ENCODE measurements at places on chromosomes 7 and 10.

DNA sequence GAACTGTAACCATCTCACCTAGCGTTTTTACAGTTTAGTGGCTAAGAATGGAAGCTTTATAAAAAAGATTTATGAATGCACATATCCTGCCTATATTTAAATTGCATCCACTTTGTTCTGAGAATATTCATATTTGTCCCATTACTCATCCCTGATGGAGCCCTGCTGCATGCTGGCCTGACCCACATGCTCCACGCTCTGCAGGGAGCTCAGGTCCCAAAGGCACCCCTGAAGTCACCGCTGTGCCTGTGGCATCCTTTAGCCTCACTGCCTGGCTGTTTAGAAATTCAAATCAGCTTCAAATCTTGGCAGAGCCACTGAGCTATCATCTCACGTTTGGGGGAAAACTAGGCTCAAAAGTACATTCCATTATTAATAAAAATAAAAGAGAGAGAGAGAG, 24.4 kb downstream of the C10orf90 start:
- DNase-seq, result no peak

- DNase-seq, result no peak
Observed at GRCh38 chr7:134992626-134993179, 6.4 kb downstream of the AGBL3 start.

GRCh38 chr10:103507235-103508191, 14.0 kb downstream of the NEURL1 start:
- no peak for DNase-seq

DNA sequence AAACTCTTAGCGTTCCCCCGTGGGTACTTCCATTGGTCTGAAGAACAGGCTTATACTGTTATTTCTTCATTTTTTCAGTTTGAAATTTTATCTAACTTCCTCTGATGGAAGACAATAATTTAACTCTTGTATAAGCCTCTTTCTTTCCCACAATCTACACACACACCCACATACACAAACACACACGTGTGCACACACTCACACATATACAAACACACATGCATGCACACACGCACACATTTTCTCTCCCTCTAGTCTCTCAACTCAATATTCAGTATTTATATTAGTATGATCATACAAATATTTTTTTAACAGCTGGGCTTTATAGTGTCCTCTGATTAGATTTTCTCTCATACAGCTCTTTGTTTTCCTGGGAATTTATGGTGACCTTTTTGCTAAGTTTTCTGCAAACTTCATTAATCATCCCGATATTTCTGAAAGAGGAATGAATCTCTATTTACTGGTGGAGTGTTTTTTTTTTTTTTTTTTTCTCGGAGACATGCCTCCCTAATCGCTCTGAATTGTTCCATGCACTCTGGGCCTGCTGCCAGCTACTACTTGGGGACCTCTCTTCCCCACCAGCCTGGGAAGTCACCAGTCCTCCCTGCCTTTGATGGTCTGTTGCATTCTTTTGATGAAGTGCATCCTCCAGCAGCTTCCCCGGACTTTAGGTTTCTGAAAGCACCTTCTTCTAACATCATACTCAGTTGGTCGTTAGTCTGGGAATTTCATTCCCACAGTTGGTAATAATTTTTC, 75.5 kb downstream of the ZNF777 start:
- no peak for DNase-seq

DNA sequence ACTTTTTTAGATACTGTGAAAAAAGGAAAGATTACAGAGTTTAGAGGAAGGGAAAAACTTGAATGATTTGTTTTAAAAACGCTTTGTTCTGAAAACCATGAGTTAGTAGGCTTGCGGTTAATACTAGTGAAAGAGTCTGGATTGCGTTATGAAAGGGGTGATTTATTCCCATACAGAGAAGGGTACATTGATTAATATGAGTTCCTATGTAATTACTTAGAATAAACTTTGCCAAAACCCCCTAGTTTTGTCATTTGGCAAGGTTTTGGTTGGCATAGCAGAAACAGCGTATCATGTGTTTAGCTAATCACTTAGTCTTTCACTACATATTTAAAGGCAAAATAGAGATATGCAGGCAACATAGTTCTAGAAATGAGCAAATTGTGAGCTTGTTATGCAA, 91.2 kb upstream of the POT1 start:
- DNase-seq, result no peak

- DNase-seq, result no peak
Observed at GRCh38 chr7:139769761-139770160, 8.0 kb downstream of the HIPK2 start.

GRCh38 chr10:115975506-115975905, 297.5 kb downstream of the GFRA1 start:
- DNase-seq, result no peak

DNA sequence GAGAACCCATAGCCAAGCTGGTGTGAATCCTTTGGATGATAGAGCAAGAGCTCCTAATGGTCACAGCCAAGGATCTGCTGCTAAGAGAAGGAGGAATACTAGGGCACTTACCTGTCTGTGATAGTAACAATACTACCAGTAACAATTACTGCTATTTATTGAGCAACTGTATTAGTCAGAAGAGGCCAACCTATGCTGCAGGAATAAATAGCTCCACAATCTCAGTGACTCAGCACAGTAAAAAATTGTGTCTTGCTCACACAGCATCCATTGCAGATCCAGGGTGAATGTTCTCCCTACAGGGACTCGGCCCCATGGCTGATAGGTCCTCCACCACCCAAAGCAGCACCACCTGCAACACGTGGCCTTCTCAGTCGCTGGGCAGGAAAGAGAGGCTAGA, 257.6 kb upstream of the ZMIZ1 start:
- no peak for DNase-seq

DNA sequence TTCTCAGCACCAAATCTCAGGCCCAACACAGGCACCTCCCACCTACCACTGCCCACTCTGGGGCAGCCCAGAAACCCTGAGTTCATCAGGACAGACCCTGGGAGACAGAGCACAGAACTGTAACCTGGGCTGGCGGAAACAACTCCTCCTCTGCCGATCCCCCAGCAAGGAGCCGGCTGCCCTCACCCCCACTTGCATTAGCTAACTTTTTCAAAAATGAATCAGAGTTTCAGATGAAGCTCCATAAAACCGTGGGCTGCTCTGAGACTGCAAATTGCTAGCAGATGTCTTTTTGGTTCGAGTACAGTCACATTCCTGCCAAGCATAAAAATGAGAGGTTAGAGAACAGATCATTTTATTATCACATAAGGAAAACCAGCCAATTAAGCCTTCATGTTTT, 93.4 kb upstream of the PARD3 start:
- DNase-seq, result no peak

DNA sequence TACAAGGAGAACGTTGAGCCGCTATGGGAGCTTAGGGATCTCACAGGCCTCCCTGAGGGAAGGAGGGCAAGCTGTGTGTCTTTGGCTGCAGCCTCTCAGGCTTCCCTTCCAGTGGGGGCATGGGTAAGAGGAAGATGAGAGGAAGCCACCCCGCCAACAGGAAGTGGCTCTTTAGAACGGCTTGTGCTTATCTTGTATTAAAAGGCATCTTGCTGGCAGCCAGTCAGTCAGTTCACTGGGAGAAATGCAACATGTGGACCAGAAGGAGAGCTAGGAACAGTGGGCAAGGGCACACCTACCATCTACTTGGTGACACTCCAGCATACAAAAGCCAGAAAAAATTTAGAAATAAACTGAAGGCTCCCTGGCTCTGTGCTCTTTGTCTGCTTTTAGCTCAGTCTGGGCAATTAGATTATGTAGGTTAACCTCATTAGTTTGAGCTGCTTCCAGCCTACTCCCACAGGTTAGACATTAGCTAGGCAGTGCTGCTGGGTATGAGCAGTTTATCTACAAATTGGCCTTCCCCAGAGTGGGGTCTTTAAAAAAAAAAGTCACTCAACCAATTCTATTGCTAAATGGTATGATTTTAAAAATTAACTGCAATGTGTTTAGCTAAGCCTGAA, 595.9 kb downstream of the KCNMA1 start:
- no peak for DNase-seq

GRCh38 chr10:78866731-78867554, 201.8 kb upstream of the ZMIZ1 start:
- DNase-seq, result no peak

DNA sequence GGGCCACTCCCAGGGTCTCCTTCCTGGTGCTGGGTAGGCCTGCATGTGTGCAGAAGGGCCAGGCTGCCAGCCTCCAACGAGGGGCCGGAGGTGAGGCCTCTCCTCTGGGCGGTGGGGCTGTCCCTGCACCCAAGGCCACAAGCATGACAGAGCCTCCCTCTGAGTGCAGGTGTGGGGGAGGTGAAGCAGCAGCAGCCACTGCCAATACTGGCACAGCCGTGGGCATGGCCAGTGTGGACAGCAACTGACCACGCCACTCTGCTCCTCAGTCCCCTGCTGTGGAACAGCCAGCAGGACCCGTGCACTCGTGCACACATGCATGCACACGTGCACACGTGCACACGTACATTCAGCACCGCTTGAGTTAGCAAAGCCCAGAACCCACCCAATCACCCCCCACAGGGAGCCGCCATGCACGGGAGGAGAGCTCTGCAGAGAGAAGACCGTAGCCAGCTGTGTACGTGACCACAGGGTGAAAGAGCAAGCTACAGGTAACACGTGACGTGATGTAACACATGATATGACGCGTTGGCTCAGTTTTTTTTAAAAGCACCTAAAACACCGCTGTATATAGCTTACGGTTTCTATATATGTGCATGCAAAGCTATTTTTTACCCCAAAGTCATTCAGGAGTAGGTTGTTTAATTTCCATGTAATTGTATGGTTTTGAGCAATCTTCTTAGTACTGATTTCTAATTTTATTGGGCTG, 23.1 kb downstream of the PAPOLB start:
- DNase-seq, result no peak

DNA sequence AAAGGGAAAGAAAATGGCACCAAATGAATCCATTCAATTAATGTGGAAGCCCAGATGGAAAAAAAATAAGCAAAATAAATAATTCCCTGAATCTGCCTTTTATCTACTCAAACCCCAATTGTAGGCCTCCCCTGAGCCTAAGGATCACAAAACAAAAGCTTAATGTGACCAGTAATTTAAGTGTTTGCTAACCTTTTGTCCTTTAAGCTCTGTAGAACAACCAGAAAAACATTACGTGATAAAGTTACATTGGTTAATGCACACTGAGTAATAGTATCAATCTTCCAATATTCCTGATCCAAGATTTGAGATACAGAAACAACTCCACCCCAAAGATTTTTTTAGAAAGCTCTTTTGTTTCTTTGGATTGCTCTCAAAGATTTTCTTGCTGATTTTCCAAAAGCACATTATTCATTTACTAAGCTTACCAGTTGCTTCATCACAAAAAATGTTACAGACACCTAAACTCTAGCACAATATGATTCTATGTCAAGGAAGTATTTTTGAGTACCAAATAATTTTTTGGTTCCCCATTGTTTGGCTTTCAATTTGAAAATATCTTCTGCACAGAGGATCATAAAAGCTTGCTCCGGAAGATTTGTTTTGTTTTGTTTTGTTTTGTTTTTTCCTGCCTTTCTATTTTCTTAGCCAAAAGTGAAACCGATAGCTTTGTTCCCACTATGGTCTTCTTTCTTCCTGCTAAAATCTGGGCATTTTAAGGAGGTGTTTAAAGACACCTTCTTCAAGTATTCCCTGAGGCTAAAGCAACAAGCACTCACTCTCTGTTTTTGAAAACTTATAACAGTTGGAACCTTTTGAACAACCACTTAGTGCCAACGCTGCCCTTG, 54.2 kb downstream of the TRIL start:
- no peak for DNase-seq

DNA sequence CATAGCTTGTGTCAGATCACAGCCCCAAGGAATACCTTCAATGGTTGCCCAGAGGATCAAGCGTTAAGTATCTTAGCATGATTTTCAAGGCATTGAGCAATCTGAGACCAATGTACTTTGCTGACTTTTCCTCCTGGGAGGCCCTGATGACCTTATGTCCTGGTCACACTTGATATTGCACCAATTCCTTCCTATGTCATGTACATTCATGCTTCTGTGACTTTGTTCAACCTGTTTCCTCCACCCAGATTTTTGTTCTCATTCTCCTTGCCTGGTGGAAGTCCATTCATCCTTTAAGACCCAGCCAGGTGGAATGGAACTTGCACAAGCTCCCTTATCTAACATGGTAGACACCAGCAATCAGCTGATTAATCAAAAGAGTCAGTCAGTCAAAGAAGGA, 160.8 kb downstream of the PFKFB3 start:
- no peak for DNase-seq

Measured in activated T-helper 9 cell treated with anti-CD3 and anti-CD28 coated beads, Interleukin-2, amount 50 U/mL, for 16 hours (primary cell).